ENCODE measurements at places on chromosomes 2 and 18.

GRCh38 chr2:222358876-222359275 is 60.1 kb upstream of the PAX3 start:
- DNase-seq: peak; percentile 50

- no peak for DNase-seq
Observed at GRCh38 chr2:153604133-153604532, 125.6 kb upstream of the RPRM start.

DNA sequence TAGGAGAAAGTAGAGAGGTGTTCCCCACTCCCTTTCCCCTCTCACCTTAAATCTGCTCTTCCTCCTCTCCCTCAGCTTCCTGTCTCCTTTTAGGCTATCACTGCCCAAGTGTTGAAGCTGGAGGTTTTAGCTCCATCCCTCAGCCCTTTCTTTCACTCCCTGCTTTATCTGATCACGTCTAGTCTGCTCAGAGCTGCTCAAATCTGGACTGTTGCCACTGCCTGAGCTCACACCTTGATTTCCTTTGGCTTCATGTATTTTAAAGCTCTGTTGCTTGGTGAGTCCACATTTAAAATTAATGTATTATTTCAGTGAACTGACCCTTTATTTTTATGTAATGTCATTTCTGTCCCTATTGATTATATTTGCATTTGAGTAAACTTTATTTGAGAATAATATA is 236.6 kb downstream of the PTGR3 start:
- no peak for DNase-seq

GRCh38 chr2:206452750-206453149 is 9.4 kb downstream of the ADAM23 start:
- DNase-seq: no peak

GRCh38 chr2:112686348-112687217 is 34.2 kb upstream of the NT5DC4 start:
- no peak for DNase-seq

DNA sequence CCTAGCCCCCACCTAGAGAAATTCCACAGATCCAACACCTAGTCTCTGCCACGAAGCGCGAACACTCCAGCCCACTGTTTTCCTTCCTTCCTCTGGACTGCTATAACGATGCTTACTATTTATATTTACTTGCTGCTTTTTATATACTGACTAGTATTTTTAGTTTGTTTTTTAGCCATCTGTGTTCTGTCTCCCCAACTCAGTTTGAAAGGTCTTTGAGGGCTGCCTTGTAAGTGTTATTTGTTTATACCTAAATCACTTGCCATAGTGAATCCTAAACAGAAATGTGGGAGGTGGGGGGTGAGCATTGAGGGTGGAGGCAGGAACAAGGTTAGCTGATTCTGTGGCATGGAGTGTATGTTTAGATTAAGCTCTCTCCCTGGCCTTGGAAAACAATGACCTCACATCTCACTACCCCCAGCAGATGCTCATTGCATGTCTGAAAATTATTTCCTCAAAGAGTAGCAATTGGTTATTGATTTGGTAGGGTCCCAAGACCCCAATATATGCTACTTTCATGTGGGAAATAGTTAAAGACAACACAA is 1.1 kb upstream of the NCKAP5 start:
- DNase-seq: no peak

DNA sequence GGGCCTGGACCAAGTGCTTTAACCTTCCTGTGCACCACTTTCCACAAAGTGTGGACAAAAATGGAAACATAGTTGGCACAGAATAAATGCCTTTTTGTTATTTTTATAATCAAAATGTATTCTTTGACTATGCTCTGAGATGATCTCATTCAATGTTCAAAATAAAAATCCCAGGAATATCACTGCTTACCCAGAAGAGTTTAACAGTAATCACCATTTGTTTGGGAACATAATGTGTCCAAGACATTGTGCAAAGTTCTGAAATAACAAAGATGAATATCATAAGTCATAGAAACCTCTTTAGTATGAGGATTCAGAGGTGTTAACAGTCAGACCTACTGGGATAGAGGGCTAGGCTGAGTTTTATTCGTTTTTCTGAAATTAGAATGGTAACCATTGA is 668.1 kb downstream of the CNTNAP5 start:
- DNase-seq: no peak

DNA sequence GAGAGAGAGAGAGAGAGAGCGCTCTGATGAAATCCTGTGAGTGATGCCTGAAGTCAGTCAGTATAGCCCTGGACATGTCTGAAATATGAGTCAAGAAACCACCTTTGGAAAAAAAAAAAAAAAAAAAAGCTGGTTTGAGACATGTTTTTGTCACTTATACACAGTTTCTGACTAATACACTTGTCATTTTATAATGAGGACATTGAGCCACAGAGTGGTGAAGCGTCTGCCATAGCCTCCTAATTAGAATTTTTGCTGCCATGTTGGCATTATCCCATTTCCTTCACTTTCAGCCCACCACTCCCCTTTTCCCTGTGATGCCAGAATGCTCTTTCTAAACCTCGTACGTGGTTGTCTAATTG is 15.7 kb upstream of the MYO3B start:
- DNase-seq: no peak

GRCh38 chr2:211944572-211944971 is 594.0 kb downstream of the ERBB4 start:
- no peak for DNase-seq

DNA sequence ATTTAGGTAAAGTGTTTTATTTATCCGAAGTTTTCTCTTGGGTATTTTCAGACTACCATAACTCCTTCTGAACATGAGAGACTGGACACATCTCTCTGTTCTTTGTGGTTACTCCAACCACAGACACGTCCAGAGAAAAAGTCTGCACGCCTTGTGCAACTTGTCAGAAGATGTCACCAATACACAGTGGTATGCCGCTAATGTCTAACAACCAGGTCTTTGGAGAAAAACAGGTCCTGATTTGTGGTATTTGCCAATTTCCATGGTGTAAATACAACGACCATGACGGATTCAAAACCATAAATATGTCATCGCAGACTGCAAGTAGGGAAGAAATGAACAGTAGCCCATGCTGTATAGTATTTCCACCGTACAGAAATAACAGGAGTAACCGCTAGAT is 620.6 kb upstream of the ID2 start:
- DNase-seq: no peak

- DNase-seq: no peak
Observed at GRCh38 chr18:54604211-54604610, 13.2 kb downstream of the DYNAP start.

GRCh38 chr2:126645211-126645618 is 10.7 kb upstream of the GYPC start:
- DNase-seq: no peak

DNA sequence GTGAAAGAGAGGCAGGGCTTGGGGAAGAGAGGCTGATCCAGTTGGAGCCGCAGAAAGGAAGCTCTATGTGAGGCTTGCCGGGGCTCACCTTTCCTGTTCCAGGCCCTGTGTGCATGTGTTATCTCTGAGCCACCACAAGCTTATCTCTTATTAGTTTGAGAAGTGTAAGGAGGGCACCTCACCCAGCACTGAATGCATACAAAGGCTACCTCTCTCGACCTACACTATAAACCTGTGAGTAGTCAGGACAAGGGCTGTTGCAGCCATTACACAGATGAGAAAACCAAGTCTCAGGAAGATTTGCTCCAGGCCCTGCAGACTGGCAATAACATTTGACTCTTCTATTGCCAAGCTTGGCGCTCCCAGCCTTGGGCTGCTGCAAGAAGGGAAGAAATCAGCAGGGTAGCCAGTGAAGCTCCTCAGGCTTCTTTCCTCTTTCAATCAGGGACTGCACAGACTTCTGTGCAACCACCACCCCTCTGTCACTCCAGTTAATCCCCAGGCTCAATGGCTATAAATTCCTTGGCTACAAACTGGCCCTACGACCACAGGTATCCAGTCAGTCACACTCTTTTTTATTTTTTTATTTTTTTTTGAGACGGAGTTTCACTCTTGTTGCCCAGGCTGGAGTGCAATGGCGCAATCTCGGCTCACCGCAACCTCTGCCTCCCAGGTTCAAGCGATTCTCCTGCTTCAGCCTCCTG is 73.8 kb downstream of the CLHC1 start:
- DNase-seq: no peak

- no peak for DNase-seq
Observed at GRCh38 chr2:133503927-133504326, 64.3 kb downstream of the NCKAP5 start.

DNA sequence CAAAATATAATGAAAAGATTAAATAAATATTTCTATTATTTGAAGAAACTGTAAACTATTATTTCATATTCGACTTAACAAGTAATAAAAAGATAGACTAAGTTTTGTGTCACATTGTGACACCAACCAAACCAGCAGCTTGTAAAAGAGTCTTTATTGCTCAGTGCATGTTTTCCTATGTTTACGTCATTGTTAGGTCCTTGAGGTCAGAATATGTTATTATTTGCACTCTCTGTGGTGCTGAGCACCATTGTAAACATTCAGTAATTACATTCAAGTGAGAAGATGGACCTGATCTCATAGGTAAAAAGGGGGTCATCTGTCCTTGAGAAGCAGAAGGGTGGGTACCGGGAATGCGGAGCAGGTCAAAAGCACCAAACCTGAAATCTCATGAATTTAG is 1999.1 kb upstream of the CELF4 start:
- no peak for DNase-seq

GRCh38 chr2:29601872-29602271 is 319.5 kb downstream of the ALK start:
- no peak for DNase-seq

GRCh38 chr2:28248511-28248910 is 144.1 kb upstream of the FOSL2 start:
- no peak for DNase-seq

DNA sequence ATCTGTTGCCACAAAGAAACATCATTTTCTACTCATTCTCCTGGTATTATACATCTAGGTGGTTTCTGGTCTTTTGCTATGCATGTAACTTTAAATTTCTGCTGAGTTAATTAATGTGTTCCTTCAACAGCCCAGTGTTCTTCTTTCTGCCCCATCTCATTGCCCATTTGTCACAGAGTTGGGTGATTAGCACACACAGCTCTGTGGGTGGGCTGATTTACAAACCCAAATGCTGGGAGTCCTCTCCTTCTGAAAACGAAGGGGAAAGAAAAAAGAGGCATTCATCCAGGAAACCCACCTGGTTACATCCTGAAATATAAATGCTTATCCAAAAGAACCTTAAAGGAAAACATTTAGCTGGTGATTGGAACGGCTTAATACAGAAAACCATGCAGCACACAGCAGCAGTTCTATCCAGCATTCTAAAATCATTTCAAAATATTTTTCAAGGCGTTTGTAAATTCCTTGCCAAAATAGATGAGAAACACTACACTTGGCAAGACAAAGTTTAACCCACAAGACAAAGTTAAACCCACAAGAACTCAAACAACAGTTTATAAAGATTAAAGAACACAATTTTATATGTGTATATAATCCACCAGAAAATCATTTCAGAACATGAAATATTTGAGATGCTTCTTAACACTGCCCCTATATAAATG is 177.9 kb downstream of the ANTXR1 start:
- DNase-seq: no peak

DNA sequence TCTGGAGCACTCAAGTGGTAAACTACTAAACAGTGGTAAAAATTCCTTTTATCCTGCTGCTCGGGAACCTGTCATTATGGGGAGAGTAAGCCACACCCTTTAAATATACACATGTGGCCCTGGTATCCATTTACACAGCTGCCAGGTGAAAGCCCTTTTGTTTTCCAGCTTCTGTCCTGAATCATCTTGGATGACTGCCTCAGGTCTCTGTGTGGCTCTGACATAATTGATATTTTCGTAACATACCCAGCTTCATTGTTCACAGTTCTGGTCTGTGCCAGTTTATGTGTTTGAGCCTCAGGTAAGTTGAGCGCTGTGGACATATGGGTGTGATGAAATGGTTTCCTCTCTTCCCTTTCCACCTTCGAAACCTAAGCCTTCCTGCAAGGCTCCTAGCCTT is 15.7 kb upstream of the TTC39C start:
- no peak for DNase-seq

GRCh38 chr2:54545702-54546450 is 89.7 kb downstream of the SPTBN1 start:
- DNase-seq: no peak

DNA sequence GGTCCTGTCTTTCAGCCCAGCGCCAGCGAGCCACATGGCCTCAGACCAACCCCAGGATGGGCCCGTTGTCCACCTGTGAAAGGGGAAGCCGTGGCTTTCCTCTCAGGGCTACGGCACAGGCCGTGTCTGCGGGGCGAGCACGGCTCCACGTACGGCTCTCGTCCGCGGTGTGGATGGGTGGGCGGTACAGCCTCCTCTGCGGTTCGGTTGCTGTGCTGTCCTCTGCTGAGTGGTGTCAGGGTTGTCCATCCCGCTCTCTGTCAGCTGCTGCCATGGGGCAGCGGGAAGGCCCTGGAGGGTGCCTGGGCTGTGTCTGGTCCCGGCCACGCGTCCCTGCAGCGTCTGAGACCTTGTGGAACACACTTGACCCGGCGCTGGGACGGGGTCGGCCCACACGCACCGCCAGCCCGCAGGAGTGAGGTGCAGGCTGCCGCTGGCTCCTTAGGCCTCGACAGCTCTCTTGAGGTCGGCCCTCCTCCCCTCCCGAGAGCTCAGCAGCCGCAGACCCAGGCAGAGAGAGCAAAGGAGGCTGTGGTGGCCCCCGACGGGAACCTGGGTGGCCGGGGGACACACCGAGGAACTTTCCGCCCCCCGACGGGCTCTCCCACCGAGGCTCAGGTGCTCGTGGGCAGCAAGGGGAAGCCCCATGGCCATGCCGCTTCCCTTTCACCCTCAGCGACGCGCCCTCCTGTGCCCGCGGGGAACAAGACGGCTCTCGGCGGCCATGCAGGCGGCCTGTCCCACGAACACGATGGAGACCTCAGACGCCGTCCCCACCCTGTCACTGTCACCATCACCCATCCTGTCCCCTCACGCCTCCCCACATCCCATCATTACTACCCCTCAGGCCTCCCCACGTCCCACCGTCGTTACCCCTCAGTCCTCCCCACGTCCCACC is 128.7 kb downstream of the NFATC1 start:
- DNase-seq: peak; percentile 48

GRCh38 chr2:177589186-177589585 is 196.6 kb downstream of the AGPS start:
- DNase-seq: no peak

DNA sequence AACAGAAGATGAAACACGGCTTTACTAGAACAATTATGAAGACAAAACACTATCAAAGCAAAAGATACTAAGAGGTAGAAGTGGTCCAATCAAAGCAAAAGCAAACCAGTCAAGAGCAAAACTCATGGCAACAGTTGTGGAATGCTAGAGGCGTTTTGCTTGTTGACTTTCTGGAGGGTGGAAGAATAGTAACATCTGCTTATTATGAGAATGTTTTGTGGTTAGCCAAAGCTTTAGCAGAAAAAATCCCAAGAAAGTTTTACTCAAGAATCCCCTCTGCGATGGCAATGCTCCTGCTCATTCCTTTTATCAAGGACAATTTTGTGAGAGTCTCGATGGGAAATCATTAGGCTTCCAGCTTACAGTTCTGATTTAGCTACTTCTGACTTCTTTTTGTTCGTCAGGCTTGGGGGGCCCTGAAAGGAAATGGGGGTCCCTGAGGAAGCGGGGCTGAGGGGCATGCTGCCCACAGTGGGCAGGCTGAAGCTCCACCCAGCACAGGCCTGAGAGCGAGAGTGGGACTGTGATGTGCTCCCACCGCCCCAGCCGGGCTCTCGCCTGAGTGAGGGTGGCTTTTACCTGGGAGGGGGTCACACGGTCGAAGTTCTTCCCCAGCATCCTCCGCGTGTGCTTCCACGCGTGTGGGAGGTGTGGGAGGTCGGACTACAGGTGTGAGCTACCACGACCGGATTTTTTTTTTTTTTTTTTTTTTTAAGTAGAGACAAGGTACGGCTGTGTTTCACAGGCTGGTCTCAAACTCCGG is 49.0 kb upstream of the MC4R start:
- no peak for DNase-seq

Data from lower lobe of right lung (tissue), 2 donors.